ENCODE measurements at places on chromosomes 11 and 22. TPM values are rescaled to one million over a fixed set of nuclear protein-coding genes. Genes with fewer than 3 reads are reported as not detected.

- DNase-seq, result no peak
These were observed 90.2 kb downstream of the SCN3B start for GRCh38 chr11:123564221-123564620.

DNA sequence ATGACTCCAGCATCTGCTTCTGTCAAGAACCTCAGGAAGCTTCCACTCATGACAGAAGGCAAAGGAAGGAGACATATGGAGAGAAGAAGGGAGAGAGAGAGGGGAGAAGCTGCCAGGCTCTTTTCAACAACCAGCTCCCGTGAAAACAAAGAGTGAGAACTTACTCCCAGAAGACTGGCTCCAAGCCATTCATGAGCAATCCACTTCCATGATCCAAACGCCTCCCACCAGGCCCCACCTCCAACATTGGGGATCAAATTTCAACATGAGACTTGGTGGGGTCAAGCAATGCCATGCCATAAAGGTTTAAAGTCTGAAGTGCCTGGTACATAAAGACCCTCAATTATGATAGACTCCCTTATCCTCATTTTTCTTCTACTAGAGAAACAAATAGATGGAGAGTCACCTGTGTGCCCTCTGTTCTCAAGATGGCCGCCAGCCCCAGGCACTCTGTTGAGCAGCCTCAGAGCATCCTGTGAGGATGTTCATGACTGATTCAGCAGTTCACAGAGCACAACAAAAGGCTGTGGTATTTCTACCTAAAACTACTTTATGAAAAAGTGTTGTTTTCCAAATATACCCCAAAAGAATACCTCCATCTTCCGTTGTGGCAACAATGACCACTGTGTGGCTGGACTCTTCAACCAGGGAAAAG is 69.0 kb upstream of the CRTAM start:
- no peak for DNase-seq

GRCh38 chr11:129224538-129224937 is 32.4 kb upstream of the ARHGAP32 start:
- DNase-seq, result no peak

DNA sequence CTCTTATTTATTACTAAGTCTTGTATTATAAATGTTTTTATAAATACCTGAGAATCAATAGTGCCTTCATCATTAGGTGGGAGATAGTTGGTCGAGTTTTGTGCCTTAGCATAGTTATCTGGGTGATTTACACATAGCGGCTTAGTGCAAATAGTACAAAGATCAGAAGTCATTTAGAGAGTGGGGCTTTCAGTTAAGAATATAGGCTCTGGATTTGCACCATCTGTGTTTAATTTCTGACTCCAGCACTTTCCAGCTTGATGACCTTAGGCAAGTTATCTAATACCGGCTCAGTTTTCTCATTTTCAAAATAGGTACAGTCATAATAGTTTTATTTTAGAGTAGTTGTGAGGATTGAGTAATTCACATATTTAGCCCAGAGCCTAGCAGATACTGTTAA is 26.4 kb downstream of the PDE3B start:
- DNase-seq, result no peak

- DNase-seq, result no peak
These were observed 883.9 kb downstream of the BRD1 start for GRCh38 chr22:48943567-48944432.

Gene DLG2
- 0.42 TPM for total RNA-seq

DNA sequence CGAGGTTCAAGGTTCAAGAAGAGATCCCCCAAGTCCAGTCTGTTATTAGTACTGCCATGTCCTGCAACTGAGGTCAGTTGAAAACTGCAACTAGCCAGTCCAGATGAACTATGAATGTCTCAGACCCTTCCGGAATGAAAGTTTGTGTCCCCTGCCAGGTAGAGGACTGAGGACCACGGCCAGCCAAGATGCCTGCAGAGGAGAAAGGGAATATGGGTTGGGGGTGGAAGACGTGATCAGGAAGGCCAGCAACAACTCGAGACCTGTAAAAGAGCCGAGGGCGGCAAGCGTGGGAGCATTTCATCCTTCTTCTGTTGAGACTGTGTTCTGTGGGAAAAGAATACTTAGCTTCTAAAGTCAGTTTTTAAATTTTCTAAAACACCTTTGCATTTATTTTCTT is 572.4 kb upstream of the B3GAT1 start:
- no peak for DNase-seq

DNA sequence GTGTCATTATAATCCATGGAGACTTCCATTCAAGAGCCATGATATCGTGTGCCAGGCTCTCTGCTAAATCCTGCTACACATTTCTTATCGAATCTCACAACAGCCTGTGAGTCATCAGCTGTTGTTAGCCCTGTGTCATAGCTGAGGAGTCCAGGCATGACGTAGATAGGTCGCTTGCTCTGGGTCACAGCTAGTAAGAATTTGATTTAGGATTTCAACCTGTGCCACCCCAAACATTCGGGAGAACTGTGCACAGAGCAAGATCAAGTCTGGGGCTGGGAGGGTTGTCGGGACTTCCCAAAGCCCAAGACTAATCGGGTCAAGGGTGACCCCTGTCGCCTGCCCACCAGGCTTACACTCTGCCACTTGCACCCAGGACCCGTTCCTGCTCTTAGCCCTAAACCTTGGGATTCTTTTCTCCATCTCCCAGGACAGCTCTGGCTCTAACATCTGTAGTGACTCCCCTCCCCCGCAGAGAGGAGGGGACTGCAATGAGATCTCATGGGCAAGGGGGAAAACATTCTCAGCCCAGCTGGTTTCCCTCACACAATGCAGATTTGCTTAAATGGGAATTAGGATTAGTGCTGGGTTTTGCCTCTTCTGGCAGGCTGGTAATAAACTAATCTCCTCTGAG is 34.3 kb downstream of the TSPAN18 start:
- DNase-seq, result peak; percentile 85

- no peak for DNase-seq
These were observed 244.5 kb upstream of the MPPED2 start for GRCh38 chr11:30830681-30831080.

DNA sequence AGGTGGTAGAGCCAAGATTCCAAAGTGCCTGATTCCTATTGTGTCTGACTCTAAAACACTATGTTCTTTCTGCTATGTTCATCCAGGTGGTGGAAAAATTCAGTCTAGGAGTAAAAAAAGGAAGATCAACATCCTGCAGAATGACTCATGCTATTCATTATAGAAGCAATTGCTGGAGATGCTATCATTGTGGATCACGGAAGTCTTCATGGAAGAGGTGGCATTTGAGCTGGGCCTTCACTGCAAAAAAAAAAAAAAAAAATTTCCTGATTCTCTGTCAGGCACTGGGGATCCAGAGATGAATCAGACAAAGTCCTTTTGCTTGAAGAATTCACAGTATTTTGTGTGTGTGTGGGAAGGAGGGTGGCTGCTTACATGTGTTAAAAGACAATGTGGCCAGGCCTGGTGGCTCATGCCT is 1.4 kb upstream of the UVRAG start:
- DNase-seq, result peak; percentile 93

Gene BSX
- total RNA-seq, result not detected

Gene TMEM223
- total RNA-seq, result 12.5 TPM

- DNase-seq, result no peak
These were observed 43.2 kb upstream of the CLMP start for GRCh38 chr11:123238297-123238696.

Gene DNAJB13
- not detected for total RNA-seq

- DNase-seq, result no peak
These were observed at the start of gene OR9G4 for GRCh38 chr11:56748597-56748996. TSS of gene OR9G4 (minus strand) at chr11:56748697. CDS start at chr11:56743766, 4,931 bp downstream.

DNA sequence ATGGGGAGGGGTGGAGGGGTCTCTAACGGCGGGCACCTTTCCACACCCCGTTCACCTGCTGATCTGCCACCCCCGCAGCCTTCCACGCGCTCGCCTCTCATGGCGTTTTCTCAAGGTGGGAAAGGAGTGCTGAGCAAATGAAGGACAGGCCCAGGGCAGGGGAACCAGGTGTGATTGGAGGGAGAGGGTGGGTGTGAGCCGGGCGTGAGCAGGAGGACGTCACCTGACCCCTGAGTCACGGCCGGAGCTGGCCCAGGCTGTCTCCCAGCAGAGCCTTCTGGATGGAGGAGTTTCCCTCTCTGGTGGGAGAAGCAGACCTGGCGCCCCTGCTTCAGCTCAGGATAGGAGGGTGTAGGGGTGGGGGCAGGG is 14.0 kb upstream of the ARHGAP8 start:
- DNase-seq, result no peak

GRCh38 chr11:15500643-15501042 is 385.9 kb downstream of the INSC start:
- no peak for DNase-seq

DNA sequence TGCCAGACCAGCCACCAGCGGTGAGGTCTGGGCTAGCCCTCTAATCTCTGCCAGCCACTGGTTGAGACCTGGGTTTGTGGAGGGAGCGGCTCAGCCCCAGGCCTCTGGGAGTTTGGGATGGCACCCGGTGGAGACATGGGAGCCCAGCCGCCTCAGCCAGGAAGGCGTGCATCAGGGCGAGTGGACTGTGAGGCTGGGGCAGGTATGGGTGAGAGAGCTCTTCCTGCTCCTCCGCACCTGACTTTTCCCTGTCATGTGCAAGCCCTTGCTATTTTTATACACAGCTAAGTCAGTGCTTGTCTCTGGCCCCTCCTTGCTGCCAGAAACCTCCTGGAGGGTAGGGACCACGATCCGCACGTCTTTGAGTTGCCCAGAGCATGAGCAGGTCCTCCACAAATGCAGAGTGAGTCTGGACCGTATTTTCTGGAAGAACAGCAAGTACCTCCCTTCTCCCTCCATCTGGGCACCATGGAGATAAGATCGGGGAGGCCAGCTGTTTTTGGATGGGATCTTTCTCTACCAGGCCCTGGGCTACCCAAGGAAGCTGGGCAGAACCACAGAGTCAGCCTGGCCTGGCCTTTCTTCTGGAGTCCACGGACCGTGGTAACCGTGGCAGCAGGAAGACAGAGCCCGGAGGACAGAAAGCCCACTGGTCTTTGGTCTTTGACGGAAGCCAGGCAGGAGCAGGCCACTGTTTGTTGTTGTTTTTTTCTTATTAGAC is 53.3 kb downstream of the IGLL1 start:
- DNase-seq, result no peak

Gene MYO7A
- total RNA-seq, result 0.18 TPM

DNA sequence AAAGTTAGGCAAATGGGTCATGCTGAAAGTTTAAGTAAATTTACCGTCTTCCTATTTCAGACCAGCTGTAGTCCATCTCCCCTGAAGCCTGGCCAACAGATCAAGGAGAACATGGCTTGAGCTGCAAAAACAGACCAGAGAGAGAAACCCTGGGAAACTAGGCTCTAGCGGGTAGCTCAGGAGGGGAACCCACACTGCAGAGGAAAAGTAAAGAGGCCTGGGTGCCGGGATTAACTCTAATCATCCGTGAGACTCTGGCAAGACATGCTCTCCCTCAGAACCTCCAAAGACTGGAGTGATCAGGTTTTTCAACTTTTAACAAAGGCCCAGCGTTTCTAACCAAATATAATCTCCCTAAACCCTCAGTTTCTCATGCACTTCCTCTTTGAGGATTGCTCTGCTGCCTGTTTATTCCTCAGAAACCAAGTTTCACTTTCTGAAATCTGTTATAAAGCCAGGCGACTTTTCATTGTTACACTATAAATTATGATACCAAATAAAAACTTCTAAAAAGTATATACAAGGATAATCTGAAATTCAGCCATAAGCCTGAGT is 67.5 kb downstream of the GAB2 start:
- DNase-seq, result no peak

Gene SMTNL1
- total RNA-seq, result not detected

Gene APLNR
- not detected for total RNA-seq

Gene RABL2B
- total RNA-seq, result 6.9 TPM

DNA sequence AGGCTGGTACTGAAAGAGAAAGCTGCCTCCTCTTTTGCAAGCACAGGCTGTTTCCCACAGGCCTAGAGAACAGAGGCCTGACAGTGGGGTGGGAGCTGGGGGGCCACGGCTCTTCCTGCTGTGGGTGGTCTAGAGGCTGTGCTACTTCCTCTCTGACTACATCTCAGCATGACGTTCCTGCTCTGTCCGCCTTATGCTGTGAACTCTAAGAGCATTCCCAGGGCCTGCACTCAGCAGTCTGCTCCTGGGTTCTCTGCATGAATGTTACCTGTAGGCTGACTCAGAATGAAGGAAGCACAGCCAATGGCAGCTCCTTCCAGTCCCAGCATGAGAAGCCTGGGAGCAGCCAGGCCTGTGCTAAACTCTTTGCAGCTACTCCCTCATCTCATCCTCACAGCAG is 534.3 kb downstream of the NTM start:
- no peak for DNase-seq

GRCh38 chr11:11752679-11753078 is 89.1 kb upstream of the USP47 start:
- no peak for DNase-seq

GRCh38 chr11:120512739-120513435 is 1.3 kb downstream of the GRIK4 start:
- DNase-seq, result no peak

Gene OR2AG2
- 0.07 TPM for total RNA-seq
